NK-92 treated with Interleukin-12 subunit alpha and Interleukin-12 subunit beta, amount 100 ng/mL, for 24 hours (cell line): ENCODE measurements at places on chromosomes 16 and 17.

DNA sequence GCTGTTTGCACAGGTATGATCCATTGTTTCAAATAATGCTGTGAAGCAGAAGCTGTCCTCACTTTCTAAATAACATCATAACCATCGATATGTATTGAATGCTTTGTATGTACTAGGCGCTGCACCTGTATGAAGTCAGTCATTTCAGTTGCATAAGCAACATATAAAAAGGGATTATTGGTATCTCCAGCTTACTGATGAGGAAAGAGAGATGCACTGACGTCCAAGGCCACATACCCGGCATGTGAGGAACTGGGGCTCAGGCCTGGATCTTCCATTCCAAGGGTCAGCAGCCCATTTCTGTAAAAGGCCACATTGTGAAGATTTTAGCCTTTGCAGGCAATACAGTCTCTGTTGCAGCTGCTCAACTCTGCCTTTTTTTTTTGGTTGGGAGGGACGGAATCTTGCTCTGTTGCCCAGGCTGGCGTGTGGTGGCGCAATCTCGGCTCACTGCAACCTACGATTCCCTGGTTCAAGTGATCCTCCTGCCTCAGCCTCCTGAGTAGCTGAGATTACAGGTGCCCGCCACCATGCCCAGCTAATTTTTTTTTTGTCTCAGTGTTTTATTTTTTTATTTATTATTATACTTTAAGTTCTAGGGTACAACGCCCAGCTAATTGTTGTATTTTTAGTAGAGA, 244.7 kb downstream of the MRTFB start:
- DNase-seq, result no peak

- no peak for DNase-seq
These were observed 30.1 kb upstream of the GAA start for GRCh38 chr17:80071116-80071841.

DNA sequence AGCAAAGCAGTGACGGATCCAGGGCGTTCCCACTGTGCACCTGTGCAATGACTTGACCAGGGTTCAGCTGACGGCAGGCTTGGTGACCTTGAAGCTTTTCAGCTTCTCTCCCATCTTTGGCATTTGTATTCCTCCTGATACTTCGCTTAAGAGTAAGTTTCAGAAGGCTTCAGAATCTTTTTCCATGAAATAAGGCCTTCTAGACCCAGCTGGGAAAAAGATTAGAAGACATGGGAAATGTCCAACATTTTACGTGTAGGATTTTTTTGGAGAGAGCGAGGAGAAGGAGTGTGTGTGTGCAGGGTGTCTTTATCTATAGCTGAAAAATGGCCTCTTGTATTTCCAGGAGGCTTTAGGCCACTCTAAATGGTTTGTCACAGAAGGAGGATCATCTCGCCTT, 104.1 kb downstream of the BANP start:
- no peak for DNase-seq

DNA sequence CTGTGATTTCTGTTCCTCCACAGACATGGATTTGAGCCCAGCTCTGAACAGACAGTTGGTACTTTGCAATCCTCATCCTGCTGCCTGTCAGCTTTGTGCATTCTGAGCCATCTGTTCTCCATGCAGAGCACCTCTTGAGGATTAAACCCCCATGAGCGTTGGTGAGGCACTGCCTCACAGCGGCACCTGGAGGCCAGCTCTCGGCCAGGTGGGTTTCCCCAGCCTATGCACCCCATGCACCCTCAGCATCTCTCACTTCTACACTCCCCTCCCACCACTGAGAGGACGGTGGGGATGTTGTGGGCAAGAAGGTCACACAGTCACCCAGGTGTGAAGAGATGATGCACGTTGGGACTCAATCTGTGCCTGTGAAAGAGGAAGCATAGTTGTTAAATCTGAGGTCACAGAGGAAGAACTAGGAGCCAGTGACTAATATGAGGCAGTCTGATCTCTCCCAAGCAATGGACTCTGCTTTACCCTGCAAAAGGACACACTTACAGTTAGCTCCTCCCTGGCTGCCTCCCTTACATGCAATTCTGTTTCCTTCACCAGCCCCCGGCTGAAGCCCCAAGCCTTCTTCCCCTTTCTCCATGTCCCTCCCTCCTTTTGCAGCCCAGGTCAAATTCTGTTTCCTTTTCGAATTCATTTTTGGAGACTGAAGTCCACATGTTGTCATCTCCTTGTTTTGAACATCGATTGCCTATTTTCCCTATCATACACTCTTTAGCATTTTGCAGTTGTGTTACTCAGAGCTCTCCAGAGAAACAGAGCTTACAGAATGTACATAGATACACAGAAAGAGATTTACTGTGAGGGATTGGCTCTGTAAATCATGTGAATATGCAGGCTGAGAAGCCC, 58.5 kb downstream of the HS3ST3B1 start:
- peak; percentile 73 for DNase-seq

- peak; percentile 38 for DNase-seq
These were observed 1.3 kb downstream of the ZNF821 start for GRCh38 chr16:71882505-71883167.

DNA sequence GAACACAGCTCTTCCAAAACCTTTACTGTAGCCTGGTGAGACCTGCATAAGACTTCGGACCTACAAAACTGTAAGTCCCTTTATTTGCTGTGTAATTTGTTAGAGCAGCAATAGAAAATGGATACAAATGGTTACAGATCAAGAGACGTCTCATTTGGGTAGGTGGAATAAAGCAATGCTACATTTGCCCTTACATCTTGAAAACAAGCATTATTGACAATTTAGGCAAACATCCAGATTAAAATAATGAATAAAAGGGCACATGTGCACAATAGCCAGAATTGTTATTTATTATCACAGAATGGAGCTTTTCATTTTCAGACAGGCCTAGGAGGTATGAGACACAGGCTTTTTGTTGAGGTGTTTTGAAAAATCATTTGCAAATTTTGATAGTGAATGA, 222.2 kb upstream of the CPHXL start:
- DNase-seq, result no peak

DNA sequence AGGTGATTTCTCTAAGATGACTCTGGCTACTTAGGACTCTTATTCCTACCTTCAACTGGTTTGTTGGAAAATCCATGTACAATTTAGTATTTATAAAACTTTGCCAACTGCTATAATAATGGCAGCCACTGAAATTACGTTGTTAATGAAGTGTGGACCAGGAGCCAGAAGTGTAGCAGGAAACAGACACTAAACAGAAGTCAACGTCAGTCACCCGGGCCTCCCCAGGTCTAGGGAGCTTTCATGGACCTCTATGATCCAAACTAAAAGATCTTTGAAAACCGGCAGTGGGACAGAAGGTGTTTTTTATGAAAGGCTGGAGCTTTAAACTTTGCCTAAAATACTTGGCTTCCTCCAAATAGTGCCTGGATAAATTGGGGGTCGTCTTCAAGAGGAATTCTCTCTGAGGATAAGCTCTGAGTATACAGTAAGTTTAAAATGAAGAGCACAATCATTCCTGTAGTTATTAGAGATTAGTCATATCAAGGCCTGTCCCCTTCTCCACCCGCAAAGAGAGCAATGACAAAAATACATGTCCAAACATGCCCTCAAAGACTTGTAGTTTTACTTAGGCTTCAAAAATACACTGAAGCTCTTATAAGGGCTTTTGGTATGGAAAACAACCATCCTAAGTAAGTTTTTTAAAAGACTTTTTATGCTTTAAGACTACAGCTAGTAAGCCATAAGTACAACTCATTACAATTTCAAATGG, 34.6 kb downstream of the DCUN1D3 start:
- DNase-seq, result no peak

DNA sequence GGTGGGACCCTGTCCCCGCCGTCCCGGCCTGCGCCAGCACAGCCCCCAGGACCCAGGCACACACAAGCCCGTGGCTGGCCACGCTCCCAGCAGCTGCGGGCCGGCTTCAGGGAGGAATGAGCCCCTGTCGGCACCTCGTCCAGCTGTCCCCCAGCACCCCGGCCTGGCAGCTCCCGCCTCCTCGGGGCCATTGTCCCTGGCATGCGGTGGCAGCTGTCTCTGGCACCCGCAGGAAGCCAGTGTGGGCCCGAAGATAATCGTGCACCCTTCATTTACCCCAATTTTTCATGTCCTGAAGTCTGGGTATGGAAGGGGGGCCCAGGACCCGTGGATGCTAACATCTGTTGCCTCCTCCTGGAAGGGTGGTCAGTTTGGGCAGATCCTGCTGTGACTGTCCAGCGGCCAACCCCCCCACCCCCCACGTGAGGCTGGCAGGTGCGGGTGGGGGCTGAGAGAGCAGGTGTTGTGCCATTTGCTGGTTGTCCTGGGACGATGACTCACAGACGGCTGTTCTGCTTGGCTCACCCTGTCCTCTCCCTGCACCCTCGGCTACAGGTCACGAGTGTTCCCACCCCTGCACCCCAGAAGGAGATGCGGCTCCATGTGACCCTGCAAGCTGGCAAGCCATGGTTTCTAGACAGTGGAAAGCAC, 4.0 kb upstream of the LMF1 start:
- no peak for DNase-seq

DNA sequence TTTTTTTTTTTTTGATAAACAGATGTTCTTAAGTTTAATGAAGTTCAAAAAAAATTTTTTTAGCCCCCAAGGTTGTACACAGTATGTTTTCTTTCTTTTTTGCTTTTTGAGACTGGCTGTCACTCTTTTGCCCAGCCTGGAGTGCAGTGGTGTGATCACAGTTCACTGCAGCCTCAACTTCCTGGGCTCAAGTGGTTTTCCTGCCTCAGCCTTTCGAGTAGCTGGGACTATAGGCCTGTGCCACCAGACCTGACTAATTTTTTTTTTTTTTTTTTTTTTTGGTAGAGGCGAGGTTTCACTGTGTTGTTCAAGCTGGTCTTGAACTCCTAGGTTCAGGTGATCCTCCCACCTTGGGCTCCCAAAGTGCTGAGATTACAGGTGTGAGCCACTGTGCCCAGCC, 12.8 kb downstream of the ITGAE start:
- DNase-seq, result peak; percentile 24

GRCh38 chr16:86170720-86171119, 271.8 kb downstream of the IRF8 start:
- no peak for DNase-seq

DNA sequence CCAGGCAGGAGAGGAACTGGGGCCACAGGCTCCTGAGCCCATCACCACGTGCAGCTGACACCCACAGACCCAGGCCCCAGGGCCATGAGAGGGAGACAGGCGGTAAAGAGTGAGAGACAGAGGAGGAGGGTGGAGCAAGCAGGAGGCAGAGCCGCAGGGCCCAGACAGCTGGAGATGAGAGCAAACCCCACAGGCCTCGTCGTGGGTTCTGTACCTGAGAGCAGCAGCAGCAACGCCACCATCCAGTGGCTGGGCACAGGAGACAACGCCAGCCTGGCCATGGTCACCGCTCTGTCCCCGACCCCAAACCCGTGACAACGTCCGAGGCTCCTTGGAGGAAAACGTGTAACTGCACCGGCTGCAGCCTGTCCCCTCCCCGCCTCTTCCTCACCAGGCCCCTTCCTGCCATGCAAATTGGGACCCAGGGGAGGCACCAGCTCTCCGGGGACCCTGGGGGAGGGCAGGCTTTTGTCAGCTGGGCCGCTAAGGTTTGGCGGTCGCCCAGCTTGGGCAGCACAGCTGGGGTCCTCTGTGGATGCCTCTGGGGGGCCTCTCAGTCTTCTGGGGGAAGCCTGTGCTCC, at the start of gene CD79B:
CD79B (minus strand) TSS at position 351 of the 581 bp plus-strand sequence; CDS start at position 281, 70 bp downstream.
- DNase-seq, result no peak

GRCh38 chr16:17072104-17072503, 398.7 kb downstream of the XYLT1 start:
- DNase-seq, result no peak

DNA sequence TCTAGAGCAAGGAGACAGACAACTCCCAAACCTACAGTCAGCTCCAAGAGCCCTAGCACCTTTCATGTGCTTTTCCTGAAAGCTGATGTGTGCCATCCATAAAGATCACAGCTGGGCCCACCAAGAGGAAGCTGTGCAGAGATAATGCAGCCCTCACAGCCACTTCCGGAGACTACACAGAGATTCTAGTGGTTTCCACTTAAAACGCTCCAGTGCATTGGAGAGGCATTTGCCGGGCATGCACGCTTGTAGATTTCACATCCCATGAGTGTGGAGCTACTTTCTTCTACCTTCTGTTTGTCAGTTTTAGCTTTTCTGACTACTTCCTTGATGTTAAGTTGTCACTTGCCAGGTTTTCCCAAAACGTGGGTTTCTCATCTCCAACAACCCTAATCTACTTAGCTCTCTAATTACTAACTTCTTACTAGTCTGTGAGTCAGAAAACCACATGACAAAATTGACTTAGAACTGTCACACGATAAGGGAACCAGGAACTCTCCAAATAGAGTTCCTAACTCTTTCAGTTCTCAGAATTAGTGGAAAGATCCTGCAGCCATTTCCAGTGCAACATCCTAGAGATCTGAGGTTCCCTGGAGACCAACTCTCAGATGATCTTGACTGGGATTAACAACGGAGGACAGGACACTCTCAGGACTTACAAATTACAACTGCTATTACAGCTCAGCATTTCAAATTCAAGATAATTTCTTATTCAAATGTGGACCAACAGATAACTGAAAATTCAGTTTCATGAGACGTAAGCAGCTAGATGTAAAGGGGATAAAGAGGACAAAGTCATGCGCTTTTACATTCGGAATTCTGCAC, 28.6 kb downstream of the PMP22 start:
- no peak for DNase-seq

DNA sequence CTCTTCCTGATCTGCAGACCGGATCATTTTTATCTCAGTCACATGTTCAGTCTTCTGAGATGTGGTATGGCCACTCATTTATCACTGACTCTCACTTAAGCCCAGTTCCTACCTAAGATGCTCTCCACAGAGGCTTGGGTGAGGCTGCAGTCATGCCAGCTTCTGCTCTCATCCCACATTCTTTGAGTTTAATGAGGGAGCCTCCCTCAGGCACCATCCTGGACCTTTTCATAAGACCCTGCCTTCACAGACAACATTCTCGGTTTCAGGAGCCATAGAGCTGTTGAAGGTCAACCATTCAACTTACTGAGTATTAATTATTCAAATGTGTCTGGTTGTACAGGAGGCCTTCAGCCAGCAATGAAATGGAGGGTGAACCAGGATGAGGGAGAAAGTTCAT, 23.6 kb upstream of the HNF1B start:
- DNase-seq, result no peak

GRCh38 chr16:29009050-29009837, 24.4 kb downstream of the LAT start:
- no peak for DNase-seq

- DNase-seq, result no peak
These were observed 80.8 kb upstream of the NOL11 start for GRCh38 chr17:67636834-67637520.

GRCh38 chr16:4415538-4416199, 727 bp downstream of the CORO7 start:
- peak; percentile 51 for DNase-seq
